ENCODE measurements at places on chromosomes 2 and 18.

DNA sequence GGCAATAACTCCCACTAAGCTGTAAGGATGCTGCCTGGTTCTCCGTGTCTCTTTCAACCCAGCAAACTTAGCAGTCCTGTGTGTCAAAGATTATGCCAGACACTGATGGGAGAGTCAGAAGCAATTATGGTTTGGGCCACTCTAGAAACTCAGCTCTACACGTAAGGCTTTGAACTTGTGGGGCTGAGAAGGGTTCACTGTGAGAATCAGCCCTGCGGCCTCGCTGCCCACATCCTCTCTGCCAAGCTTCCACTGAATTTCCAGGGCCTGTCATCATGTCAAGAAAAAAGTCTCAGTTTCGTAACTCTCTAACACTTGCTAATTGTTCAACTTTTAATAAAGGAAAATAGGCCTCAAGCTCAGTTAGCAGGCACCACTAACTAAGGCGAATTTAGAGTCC lies 308.8 kb upstream of the LYPD1 start:
- no peak for DNase-seq

DNA sequence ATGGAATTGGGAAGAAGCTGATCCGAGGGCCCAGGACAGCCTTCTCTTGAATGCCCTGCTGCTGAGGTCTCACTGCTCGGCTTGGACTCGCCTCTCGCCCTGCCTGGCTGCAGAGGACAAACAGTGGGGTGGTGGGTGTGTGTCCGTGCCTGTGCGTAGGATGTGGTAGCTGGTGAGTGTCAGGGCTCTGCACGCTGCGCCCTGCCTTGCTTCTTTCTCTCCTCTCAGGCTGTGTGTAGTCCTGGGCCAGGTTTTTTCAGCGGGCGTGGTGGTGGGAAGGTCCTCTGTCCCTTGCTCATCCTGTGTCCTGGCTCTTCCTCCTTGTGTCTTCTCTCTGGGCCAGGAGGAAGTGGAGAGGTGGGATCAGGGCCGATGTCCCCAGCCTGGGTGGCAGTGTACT lies 44.8 kb downstream of the RRM2 start:
- DNase-seq: no peak

- no peak for DNase-seq
Observed at GRCh38 chr2:95077861-95078603, 43.6 kb downstream of the MRPS5 start.

DNA sequence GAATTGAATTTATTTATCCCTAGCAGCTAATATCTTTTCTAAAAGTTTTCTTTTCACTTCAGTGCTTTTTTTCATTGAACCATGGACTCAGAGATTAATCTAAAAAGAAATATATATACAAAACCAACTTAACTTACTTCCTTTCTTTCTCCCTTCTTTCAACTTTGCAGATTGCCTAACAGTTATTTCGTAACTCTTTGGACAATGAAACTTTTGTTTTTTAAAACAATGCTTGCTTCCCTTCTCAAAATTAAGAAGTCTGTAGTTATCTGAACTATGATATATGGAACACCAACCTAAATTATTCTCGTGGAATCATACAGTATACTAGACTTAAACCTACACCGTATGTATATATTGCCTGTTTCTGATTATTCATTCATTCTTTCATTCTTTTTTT lies 62.9 kb downstream of the MIB1 start:
- no peak for DNase-seq

DNA sequence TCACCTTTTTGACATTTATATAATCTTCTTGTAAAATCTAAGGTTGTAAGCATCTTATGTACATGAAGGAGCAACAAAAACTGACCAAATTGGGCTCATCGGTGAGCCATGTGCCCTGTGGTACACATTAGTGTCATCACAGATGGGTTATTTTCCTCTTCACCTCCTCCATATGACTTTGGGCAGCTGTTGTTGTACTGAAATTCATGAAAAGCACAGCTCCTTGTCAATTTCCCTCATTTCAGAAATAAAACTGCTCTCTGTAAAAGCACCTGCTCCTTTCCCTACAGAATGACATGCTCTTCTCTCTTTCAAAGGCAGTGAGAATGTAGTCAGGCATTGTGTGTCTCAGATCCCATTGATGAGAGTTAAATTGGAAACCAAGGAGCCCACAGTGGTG lies 42.0 kb downstream of the DTNA start:
- DNase-seq: no peak

GRCh38 chr2:144128130-144128746 lies 391.7 kb downstream of the ZEB2 start:
- DNase-seq: no peak

- no peak for DNase-seq
Observed at GRCh38 chr2:197461057-197461456, 7.7 kb downstream of the COQ10B start.

DNA sequence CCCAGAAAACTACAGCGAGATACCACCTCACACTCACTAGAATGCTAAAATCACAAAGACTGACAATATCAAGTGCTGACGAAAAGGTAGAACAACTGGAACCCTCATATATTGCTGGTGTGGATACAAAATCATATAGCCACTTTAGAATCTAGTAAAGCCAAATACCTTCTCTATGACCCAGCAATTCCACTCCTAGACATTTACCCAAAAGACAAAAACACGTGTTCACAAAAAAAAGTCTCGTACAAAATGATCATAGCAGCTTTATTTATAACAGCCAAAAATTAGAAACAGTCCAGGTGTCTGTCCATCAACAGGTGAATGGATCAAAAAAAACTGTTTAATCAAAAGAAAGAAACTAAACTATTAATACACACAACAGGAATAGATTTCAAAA lies 126.6 kb downstream of the ZFP36L2 start:
- no peak for DNase-seq

GRCh38 chr2:31886700-31887099 lies 124.1 kb downstream of the MEMO1 start:
- no peak for DNase-seq

GRCh38 chr2:150101947-150102346 lies 385.5 kb downstream of the RND3 start:
- no peak for DNase-seq

- DNase-seq: no peak
Observed at GRCh38 chr2:10521356-10522169, 73.4 kb upstream of the ODC1 start.

DNA sequence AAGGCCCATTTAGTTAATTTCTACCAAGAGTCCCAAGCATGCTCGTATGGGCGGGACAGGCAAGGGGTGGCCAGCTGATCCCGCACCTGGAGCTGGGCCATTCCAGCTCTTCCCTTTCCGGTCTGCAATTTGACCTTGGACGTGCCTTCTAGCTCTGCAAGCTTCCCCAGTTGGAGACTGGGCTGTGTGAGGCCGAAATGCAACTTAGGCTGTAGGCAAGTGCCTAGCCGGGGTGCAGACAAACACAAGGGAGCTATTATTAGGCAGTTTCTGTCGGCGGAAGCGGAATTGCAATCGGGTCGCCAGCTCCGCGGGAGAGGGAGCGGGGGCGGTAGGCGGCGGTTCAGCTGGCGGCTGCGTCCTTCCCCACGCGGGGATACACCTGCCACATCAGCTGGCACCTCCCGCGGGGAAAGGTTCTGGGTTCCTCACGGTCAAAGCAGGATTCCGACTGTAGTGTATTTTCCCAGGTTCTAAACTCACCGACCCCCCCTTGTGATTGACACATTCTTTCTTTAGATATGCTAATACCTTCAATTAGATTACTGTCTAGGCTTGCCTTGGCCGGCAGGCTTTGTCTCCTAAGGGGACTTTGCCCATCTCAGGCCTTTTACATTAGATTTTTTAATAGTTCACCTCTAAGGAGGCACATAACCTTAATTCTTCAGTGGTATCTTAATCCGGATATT lies 17.1 kb upstream of the ZNF532 start:
- no peak for DNase-seq

GRCh38 chr2:120345608-120346007 lies 328 bp upstream of the INHBB start:
- DNase-seq: no peak

Measured in stimulated activated naive CD4-positive, alpha-beta T cell treated with Interleukin-2 at 50 U/mL for 16 hours (primary cell).